Omental fat pad (tissue), 4 donors: ENCODE measurements at places on chromosomes 6 and 20. TPM values are rescaled to one million over a fixed set of nuclear protein-coding genes. Genes with fewer than 3 reads are reported as not detected.

TNNC2 gene
- total RNA-seq: 1.2 TPM

IL17F gene
- total RNA-seq: not detected

TBC1D20 gene
- total RNA-seq: 37.2 TPM

MUC21 gene
- total RNA-seq: not detected

RMND1 gene
- total RNA-seq: 14.9 TPM

RNF182 gene
- 2.1 TPM for total RNA-seq

SLC22A23 gene
- 12.4 TPM for total RNA-seq

EYA2 gene
- 8.9 TPM for total RNA-seq

BTN3A1 gene
- total RNA-seq: 14.4 TPM

CD93 gene
- 43.8 TPM for total RNA-seq

EGFL8 gene
- total RNA-seq: 14.7 TPM

DZANK1 gene
- 2.2 TPM for total RNA-seq

ARMH2 gene
- not detected for total RNA-seq

HAO1 gene
- not detected for total RNA-seq
